Stimulated activated CD8-positive, alpha-beta memory T cell treated with anti-CD3 and anti-CD28 coated beads, Interleukin-4, amount 100 ng/mL, for 1 hour (primary cell): ENCODE measurements at places on chromosomes 1 and 21.

GRCh38 chr1:159279773-159280172, 22.4 kb upstream of the FCER1A start:
- DNase-seq, result no peak

DNA sequence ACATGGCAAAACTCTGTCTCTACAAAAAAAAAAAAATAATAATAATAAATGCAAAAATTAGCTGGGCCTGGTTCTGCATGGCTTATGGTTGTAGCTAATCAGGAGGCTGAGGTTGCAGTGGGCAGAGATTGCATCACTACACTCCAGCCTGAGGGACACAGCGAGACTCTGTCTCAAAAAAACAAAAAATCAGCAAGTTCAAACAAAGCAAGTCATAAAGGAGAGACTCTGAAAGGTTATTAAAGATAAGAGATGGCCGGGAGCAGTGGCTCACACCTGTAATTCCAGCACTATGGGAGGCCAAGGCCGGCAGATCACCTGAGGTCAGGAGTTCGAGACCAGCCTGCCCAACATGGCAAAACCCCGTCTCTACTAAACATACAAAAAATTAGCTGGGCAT, 28.8 kb downstream of the COP1 start:
- no peak for DNase-seq

DNA sequence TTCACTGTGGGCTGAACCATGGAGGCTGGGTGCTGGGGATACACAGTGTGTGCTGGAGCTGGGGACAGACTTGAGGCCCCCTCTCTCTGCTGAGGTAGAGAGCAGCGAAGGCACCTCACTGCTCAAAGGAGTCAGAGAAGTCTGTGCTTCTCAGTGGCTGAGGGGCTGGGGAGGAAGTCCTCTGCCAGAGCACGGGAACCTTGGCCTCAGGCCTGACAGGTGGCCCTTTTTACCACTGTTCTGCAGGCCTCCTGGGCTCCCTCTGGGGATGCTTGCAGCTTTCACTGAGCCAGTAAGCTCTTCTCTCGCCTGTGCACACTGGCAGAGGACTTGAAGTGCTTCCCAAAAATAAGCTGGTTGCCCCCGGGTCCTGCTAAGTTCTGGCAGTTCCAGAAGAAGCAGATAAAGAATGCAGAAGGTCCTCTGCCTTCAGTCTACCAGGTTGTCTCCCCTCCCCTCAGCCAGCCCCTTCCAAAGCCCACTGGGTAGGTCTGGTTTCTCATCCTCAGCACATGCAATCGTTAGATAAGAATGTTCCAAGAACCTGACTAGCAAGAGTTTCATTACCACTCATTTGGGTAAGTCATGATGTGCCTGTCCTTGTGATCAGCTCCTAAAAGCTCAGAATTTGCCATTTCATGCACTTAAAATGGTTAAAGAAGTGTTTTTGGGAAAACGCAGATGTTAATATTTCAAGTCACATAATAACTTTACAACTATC, 53.9 kb downstream of the TENT5C start:
- DNase-seq, result no peak

GRCh38 chr21:26834181-26834905, 10.9 kb downstream of the ADAMTS1 start:
- no peak for DNase-seq

GRCh38 chr1:91929250-91929649, 20.0 kb upstream of the BRDT start:
- DNase-seq, result no peak

DNA sequence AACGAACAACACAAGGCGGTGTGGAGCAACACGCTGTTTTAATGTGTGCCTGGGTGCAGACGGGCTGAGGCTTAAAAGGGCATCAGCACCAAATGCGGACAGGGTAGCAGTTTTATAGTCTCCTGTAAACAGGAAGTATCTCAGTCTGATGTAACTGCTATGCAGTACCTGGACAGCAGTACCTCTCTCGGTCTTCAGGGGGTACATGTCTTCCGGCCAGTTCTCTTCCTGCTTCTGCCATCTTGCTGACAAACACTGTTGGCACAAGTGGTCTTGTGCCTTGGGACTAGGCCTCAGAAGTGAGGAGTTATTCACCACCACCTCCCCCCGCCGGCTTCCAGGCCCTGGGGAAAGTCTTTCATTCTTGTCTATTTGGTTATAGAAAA, 49.7 kb upstream of the APOBEC4 start:
- no peak for DNase-seq

GRCh38 chr1:35120458-35121133, 41.4 kb downstream of the ZMYM1 start:
- DNase-seq, result peak; percentile 1

DNA sequence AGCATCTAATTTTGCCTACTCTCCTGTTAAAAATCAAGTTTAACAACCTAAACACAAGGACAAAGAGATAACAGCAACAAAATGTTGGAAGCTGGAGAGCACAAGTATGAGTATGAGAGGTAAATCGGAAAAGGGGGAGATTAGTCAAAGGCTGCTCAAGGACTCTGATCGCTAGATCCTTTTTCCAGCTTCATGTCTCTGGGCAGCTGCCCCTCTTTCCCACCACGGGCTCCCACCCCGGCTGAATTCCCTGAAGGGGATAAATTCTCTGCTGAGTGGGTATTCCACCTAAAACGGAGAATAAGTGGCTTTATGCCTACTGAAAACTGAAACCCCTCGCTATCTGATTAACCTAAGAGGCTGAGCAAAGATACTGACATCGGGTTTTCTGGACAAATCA, 696 bp upstream of the CTBS start:
- no peak for DNase-seq
